ENCODE measurements at places on chromosomes 2 and 18.

- no peak for DNase-seq
Observed at GRCh38 chr18:76405280-76405679, 89.8 kb downstream of the ZNF516 start.

GRCh38 chr18:9684881-9685614 lies 23.1 kb upstream of the RAB31 start:
- peak; percentile 34 for DNase-seq

- no peak for DNase-seq
Observed at GRCh38 chr2:212979046-212979612, 172.3 kb downstream of the IKZF2 start.

GRCh38 chr2:160680974-160681373 lies 187.4 kb upstream of the RBMS1 start:
- no peak for DNase-seq

- peak; percentile 54 for DNase-seq
Observed at GRCh38 chr2:110997331-110998045, 123.2 kb upstream of the BCL2L11 start.

DNA sequence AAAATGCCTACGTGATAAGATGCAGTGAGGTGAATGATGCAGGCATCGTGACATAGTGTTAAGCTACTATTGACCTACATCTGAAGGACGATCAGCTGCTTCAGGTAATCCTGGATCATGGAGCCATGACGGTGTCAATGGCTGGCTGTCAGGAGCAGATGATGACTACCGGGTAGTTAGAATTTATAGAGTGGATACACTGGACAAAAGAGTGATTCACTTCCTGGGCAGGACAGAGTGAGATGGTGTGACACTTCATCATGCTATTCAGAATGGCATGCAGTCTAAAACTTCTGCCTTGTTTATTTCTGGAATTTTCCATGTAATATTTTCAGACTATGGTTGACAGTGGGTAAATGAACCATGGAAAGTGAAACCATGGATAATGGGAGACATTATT lies 29.5 kb downstream of the METTL8 start:
- DNase-seq: no peak

- DNase-seq: no peak
Observed at GRCh38 chr18:35080058-35080457, 38.8 kb downstream of the MAPRE2 start.

DNA sequence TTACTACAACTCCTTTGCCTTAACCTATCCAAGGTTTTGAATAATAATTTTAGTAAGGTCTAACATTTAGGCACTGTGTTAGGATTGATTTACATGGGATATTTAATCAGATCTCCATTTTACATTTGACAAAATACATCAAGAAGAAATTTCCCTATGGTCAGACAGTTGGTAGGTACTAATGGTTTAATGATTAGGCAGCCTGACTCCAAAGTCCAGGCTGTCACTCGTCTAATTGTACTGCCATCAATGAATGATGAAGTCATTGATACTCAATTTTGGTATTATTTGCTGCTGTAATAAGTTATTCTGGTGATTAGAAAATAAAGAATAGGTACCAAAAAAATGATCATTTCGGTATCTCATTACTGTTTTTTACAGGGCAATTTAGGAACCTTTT lies 14.1 kb downstream of the BBS5 start:
- no peak for DNase-seq

DNA sequence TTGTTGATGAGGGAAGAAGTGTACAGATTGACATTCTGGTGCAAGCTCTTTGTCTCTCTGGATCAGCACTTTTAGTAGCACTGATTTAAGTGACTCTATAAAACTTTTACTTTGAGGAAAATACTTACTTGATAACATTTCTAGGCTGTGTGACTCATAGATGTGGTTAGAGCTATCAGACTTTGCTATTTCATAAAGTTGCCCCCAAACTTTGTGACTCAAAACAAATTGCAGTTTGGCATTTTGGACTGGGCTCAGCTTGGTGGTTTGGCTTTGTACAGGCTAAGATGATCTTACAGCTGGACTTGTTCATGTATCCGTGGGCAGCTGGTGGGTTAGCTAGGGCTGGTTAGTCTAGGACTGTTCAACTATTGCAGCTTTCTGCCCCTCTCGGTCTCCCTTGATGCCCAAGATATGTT lies 42.1 kb upstream of the GLS start:
- no peak for DNase-seq

DNA sequence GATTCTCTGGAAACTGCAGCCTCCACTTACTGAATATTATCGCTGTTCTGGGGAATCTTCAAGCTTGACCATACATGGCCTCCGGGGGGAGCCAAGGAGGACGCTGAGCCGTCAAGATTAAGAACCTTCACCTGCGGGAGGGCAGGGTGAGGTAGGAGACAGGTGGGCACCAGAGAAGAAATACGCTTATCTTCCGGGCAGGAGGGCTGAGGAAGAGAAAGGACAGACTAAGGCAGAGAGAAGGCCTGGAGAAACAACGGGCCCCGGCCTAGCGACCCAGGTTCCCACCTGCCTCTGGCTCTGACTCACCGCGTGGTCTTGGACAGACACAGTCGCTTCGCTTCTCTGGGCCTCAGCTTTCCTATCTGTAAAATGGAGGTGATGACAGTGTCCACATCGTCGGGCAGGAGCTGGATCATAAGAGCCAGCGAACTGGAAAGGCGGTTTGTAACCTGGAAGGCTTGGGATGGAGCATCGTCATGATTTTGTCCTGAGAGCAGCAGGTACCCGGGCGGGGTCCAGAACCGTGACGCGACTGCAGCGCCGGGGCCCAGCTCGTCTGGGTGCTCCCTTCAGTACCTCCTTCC lies 659 bp downstream of the ZNF142 start:
- DNase-seq: peak; percentile 33

- no peak for DNase-seq
Observed at GRCh38 chr18:58100154-58100553, 56.1 kb downstream of the NEDD4L start.
